ENCODE measurements at places on chromosomes 13 and 19.

DNA sequence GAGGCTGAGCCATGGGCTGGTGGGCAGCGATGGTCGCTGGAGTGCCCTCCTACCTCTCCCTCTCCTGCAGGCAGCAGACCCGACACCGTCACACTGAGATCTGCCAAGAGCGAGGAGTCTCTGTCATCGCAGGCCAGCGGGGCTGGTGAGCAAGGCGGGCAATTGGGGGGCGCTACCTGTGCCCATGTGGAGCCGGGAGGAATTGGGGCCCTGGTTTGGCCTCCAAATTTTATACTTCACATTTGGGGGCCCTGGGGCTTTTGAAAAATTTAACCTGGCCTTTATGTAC, 9.9 kb downstream of the ARHGAP33 start:
- DNase-seq, result no peak

DNA sequence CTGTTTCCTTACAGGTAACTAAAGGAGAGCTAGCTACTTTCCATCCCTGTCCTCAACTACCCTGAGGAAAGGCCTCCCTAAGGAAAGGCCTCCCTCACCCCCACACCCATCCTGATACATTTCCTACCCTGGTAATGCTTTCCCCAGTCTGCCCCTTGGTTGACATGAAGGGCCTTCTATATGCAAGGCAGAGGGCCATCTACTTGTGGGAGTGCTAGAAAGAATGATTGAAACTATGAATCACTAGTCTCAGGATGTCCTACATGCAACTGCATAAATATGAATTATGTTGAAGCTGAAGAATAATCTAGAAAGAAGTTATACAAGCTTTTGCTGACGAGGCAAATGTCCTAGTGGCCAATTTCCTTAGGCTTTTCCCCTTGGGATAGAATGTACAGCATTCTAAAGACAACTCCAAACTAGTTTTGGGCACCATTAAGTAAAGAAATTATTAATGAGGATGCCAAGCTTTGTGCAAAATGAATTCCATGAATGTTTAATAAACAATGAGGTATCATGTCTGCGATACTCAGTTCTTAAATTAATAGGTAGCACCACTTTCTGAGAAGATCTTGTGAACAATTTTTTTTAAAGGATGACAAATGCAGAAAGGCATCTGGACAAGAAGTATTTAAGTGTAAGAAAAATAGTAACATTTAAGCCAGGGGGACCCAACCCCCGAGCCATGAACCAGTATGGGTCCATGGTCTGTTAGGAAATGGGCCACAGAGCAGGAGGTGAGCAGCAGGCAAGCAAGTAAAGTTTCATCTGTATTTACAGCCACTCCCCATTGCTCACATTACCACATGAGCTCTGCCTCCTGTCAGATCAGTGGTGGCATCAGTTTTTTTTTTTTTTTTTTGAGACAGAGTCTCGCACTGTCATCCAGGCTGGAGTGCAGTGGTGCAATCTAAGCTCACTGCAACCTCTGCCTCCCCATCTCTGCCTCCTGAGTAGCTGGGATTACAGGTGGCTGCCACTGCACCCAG, 223.0 kb downstream of the LHFPL6 start:
- DNase-seq, result no peak

GRCh38 chr13:77930430-77930829, 11.8 kb upstream of the EDNRB start:
- no peak for DNase-seq

DNA sequence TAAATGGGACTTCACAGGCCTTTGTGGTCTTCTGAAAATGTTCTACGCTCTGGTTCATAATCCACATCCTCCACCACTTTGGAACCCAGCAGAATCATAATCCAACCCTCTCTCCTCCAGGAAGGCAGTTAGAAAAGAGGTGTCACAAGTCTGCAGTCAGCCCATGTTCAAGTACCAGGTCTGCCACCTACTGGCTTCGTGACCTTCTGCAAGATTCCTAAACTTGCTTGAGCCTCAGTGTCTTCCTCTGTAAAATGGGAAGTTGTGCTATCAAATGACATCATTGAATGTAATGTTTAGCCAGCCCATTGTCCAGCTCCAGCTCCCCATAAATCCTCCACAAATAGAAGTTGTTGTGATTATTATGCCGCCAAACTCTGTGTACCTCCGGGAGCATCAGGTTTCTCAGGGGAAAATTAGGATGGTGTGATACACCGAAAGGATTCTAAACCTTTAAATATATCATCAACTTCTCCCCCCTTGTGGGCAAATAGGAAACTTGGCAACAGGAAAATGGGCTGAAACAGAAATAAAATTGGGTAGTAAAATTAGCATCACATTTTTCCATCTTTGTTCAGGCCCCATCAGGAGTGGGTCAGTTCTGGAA, 109.7 kb downstream of the NUFIP1 start:
- DNase-seq, result no peak

GRCh38 chr13:29543230-29544215, 52.0 kb downstream of the SLC7A1 start:
- no peak for DNase-seq

- DNase-seq, result no peak
Measured at GRCh38 chr13:104327211-104327610, 1261.0 kb upstream of the SLC10A2 start.

GRCh38 chr13:51674276-51674675, 90.0 kb downstream of the WDFY2 start:
- no peak for DNase-seq

- DNase-seq, result no peak
Measured at GRCh38 chr13:42215578-42216421, 56.2 kb upstream of the AKAP11 start.

Measured in GM04503 (cell line).